ENCODE measurements at places on chromosomes 7 and 10.

- H3K27me3 ChIP-seq: no peaks in the 10 kb centered on the region
- H3K4me1 ChIP-seq: peaks cover 2% of the 10 kb centered on the region
- no peak overlapping the region for H3K4me3 ChIP-seq
- H3K27ac ChIP-seq: no peak overlapping the region
These were observed 67.2 kb downstream of the PODXL start for GRCh38 chr7:131489196-131489595.

- H3K36me3 ChIP-seq: no peaks in the 10 kb centered on the region
- H3K27me3 ChIP-seq: peaks cover 9% of the 10 kb centered on the region
- DNase-seq: no peak
- H3K27ac ChIP-seq: no peak overlapping the region
- H3K4me1 ChIP-seq: no peaks in the 10 kb centered on the region
These were observed 1.0 kb upstream of the NKX6-2 start for GRCh38 chr10:132786884-132787494.

- H3K4me3 ChIP-seq: peak overlapping the region; percentile 69
- peak overlapping the region; percentile 72 for H3K27ac ChIP-seq
- peaks cover 10% of the 10 kb centered on the region for H3K27me3 ChIP-seq
- H3K4me1 ChIP-seq: no peaks in the 10 kb centered on the region
- no peaks in the 10 kb centered on the region for H3K36me3 ChIP-seq
These were observed 45.3 kb upstream of the CDK1 start for GRCh38 chr10:60732807-60733516.

DNA sequence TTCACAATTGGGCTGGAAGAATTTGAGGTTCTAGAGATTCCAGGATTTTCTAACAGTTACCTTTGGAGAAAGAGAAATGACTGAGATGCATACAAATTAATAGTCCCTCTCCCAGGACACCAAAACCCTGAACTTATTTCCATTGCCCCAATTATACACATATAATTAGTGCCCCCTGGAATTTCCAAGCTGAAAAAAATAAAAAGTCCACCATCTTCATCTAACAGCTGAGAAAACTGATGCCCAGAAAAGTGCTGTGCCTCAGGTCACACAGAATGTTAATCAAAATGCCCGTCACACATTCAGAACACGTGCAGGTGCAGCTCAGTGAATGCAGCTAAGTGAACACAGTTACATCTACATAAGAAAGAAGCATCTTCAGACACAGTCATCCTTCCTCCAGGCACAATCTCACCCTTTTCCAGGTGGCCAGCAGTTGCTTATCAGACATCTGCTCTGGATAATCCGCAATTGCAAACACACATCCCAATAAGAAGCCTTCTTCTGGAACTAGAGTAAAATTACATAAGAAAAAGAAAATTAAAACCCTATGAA, 35.4 kb downstream of the PAXIP1 start:
- peaks cover 11% of the 10 kb centered on the region for H3K36me3 ChIP-seq
- DNase-seq: no peak
- no peaks in the 10 kb centered on the region for H3K4me1 ChIP-seq
- H3K27me3 ChIP-seq: no peaks in the 10 kb centered on the region
- no peak overlapping the region for H3K4me3 ChIP-seq
- no peak overlapping the region for H3K27ac ChIP-seq

DNA sequence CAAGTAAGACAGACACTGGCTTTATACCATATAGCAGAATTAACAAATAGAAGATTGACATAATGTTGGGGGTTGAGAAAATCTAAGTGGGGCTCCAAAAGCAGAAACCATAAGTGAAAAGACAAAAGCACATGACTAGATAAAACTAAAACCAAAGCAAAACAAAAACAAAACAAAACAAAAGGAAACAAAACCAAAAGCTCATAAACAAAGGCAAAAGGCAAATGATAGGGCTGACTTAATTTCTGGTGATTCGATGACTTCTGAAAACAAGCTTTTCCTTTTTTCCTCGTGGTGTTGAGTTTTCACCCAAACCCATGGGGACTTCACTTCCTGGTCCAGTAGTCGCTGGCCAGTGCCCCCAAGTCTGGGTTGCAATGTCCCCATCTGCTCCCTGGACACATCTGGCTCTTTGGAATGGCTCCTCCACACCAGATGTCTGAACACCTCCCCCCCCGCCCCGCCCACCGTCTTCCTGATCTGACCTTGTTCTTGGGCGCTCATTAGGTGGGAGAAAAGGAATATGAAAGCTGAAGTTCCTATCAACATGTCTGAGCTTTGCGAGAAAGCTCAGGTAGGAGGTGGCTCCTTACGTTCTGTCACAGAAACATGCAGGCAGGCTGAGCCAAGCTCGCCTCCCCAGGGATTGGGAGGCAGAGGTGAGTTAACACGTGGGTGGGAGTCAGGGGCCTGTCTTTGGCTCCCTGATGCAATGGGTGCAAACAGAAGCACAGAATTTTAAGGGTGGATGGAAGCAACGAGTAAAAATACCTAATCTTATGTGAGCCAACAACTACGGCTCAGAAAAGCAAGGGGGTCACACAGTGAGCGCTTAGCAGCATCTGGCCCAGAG, 121.0 kb downstream of the NEURL1 start:
- no peaks in the 10 kb centered on the region for H3K4me1 ChIP-seq
- no peak for DNase-seq
- H3K4me3 ChIP-seq: no peak overlapping the region
- H3K27me3 ChIP-seq: no peaks in the 10 kb centered on the region
- no peak overlapping the region for H3K27ac ChIP-seq

DNA sequence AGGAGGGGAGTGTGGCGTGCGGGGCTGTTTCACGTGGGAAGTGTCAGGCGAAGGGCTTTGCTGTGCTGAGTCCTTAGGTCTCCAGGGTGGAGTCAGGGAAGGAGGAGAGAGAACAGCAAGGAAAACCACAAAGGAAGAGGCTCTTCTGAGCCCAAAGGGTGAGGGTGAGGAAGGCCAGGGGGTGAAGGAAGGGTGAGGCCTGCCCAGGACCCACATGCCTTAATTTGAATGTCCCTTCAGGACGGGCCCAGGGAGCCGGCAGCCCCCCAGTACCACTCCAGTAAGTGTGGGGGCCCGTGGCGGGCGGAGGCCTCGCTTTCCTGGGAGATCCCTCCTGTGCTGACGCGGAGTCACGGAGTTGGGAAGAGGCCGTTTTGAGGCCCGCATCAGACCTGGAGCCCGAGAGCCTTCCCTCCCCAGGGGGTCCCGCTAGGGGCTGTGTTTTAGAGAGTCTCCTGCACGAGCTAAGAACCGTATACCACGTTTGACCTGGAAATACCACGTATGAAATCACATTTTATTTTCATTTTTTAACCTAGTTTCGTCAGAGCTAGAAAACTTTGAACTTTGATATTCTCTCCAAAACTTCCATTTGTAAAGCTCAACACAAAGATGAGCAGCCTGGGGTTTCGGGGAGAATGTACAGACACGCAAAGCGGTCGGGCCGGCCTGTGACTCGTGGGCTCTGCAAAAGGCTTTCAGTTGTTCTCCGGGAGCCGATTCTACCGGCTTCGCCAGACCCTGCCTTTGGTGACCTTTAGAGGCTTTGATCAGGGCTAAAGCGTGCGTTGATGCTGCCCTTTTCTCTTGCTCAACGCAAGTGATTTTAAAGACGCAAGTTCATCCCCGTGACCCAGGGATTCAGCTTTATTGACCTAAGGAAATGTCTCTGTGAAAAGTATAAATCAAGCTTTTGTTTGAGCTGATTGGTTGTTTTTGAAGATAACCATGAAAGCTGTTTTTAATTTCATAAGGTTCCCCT, 23.6 kb upstream of the TTYH3 start:
- H3K4me3 ChIP-seq: no peak overlapping the region
- H3K27ac ChIP-seq: peak overlapping the region; percentile 70
- H3K4me1 ChIP-seq: peaks cover 14% of the 10 kb centered on the region

DNA sequence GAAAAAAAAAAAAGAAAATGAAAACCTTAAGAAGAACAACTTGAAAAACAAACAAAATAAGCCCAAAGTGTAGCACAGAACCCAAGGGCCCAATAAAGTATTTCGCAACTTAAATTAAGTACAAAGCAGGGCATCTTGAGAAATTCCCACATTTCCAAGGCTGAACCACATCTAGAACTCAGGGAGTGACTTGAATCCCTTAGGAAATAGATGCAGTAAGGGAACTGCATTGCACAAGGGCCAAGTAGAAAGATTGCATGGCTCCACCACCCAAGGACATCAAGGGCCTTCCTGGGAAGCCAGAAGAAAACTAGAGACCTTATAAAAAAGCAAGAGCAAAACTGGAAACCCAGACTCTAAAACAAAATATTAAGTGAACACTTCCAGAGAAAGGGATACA, 352.7 kb downstream of the CXCL12 start:
- H3K36me3 ChIP-seq: no peaks in the 10 kb centered on the region
- no peaks in the 10 kb centered on the region for H3K27me3 ChIP-seq
- DNase-seq: no peak
- H3K4me3 ChIP-seq: no peak overlapping the region
- no peaks in the 10 kb centered on the region for H3K4me1 ChIP-seq
- no peak overlapping the region for H3K27ac ChIP-seq

DNA sequence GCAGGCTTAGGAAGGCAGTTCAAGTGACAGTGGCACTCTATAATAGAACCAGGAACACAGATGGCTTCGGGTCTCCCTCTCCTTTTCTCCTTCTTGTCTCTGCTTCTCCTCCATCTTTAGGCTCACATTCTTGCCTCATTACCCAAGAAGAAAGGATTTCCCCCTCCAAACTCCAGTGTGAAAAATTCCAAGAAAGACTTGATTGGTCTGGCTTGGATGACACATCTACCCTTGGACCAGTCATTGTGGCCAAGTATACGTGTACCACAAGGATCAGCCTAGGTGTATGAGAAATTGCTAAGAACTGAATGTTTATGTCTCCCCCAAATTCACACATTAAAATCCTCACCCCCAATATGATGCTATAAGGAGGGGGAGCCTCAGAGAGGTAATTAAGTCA, 53.9 kb downstream of the PRTFDC1 start:
- no peaks in the 10 kb centered on the region for H3K36me3 ChIP-seq
- H3K4me1 ChIP-seq: no peaks in the 10 kb centered on the region
- H3K27ac ChIP-seq: no peak overlapping the region
- DNase-seq: no peak

GRCh38 chr10:131145756-131146155, 165.8 kb downstream of the TCERG1L start:
- no peaks in the 10 kb centered on the region for H3K36me3 ChIP-seq
- no peak for DNase-seq
- H3K27ac ChIP-seq: no peak overlapping the region

GRCh38 chr10:7006566-7006965, 404.3 kb downstream of the SFMBT2 start:
- no peaks in the 10 kb centered on the region for H3K4me1 ChIP-seq
- DNase-seq: no peak
- H3K27ac ChIP-seq: no peak overlapping the region
- H3K27me3 ChIP-seq: no peaks in the 10 kb centered on the region
- no peaks in the 10 kb centered on the region for H3K36me3 ChIP-seq
- no peak overlapping the region for H3K4me3 ChIP-seq

DNA sequence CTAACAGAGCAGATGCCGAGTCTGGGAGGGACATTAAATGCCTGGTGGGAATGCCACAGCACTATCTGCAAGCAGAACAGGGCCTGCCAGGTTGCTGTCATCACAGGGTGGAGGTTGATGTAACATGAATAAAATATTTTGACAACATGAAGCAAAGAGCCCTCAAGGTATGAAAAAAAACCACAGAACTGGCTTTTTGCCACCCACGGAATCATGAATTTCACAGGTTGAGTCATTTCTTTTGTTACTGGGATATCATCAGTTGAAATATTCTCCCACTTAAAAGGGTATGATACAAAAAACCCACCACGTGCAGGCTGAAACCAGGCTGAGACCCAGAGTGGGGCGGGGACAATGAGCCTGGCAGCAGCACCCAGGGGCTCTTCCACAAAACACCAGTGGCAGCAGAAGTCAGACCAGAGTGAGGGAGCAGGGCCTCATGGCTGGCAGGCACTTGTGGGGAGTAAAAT, 220.1 kb downstream of the TNS3 start:
- peaks cover 18% of the 10 kb centered on the region for H3K36me3 ChIP-seq
- H3K4me1 ChIP-seq: peaks cover 3% of the 10 kb centered on the region
- no peak overlapping the region for H3K4me3 ChIP-seq
- no peaks in the 10 kb centered on the region for H3K27me3 ChIP-seq

DNA sequence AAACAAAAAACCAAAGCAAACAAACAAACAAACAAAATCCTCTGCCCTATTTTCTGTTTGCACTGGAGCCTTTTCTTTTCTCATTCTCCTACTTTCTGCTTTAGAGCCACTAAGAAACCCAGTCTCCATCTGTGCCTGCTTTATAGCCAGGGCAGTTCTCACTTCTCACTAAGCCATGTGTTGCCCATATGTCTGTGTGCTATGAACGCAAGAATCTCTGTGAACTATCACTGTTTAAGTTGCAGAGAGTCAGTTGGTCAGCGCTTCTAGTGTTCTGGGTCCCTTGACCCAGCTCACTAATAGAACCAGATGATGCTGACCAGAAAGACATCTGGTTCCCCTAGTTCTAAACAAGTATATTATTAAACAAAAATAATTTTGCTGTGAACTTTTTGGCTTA, 81.4 kb downstream of the FAM185A start:
- H3K27me3 ChIP-seq: no peaks in the 10 kb centered on the region
- peaks cover 2% of the 10 kb centered on the region for H3K36me3 ChIP-seq
- no peak overlapping the region for H3K4me3 ChIP-seq
- no peak for DNase-seq
- H3K4me1 ChIP-seq: no peaks in the 10 kb centered on the region

- no peaks in the 10 kb centered on the region for H3K36me3 ChIP-seq
- H3K27ac ChIP-seq: no peak overlapping the region
- H3K4me3 ChIP-seq: no peak overlapping the region
These were observed 454.5 kb upstream of the ZMIZ1 start for GRCh38 chr10:78614267-78614666.

DNA sequence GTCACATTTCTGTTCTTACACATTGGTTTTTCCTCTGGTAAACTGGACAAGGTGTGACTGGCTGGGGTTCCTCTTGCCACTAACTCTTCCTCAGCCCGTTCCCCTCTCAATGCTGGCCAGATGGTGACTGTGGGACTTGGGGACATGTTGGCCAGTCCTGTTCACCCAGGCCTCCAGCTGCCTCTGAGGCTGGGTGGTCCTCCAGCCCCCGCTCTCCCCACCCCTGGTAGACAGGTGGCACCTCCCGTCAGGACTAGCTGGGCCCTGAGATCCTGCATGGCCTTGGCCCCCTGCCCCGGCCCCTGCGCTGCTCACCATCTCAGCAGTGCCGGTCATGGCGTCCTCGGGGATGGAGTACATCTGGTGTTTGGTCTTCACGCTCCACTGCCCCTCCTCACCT, 10.8 kb upstream of the MYL7 start:
- H3K4me1 ChIP-seq: no peaks in the 10 kb centered on the region
- H3K36me3 ChIP-seq: no peaks in the 10 kb centered on the region
- no peak for DNase-seq
- H3K27me3 ChIP-seq: no peaks in the 10 kb centered on the region
- H3K4me3 ChIP-seq: no peak overlapping the region

DNA sequence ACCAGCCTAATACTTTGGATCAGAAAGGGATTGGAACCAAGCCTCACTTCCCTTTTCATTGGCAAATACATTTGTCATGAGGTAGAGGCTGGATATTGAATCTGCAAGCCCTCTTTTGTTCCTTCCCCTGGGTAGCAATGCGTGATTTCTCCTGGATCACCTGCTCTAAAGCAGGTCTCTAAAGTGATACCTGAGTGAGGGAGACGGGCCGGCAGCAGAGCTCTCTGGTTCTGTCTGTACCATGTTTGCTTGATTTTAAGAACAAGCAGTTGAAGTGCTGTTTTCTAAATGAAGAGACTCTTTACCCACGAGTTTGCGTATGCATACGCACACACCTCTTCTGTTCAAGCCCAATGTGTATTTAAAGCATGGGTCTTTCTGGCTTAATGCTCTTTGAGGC, 41.1 kb downstream of the GARS1 start:
- no peak for DNase-seq
- H3K36me3 ChIP-seq: peaks cover 24% of the 10 kb centered on the region
- no peak overlapping the region for H3K27ac ChIP-seq
- H3K27me3 ChIP-seq: no peaks in the 10 kb centered on the region
- H3K4me3 ChIP-seq: no peak overlapping the region
- H3K4me1 ChIP-seq: no peaks in the 10 kb centered on the region

Measured in kidney (tissue), 22 donors.